ENCODE measurements at places on chromosomes 3 and 15.

DNA sequence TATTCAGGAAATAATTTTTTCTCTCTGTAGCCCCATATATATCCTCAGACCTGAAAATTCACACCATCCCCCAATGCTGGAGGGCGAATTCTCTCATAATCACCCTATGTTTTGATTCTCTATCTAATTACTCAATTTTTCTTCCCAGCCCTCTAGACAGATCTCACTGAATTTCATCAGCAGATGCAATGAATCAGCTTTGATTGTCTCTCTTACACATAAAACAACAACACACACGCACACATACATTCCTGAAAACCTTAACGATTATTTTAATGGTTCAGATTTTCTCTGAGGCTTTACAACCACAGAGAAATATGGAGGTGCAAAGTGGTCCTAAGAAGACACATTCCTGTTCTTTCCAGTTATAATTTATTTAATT is 11.1 kb downstream of the RBMS3 start:
- no peak for DNase-seq

DNA sequence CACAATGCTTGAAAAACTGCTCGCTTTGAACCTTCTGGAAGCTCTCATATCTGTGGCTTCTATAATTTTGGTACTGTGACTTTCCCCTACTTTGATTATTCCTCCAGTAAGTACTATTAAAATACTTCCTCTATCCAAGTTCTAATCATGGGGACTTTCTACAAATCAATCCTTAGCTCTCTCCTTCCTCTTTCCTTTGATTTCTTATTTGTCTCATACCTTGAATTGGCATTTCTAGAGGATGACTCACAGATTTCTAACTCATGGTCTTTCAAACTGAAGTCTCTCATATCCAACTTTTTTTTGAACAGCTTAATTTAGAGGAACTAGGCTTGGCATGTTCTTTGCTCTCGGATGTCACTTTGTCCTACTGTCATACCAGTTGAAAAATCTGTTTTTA is 241.8 kb downstream of the TBC1D5 start:
- no peak for DNase-seq

DNA sequence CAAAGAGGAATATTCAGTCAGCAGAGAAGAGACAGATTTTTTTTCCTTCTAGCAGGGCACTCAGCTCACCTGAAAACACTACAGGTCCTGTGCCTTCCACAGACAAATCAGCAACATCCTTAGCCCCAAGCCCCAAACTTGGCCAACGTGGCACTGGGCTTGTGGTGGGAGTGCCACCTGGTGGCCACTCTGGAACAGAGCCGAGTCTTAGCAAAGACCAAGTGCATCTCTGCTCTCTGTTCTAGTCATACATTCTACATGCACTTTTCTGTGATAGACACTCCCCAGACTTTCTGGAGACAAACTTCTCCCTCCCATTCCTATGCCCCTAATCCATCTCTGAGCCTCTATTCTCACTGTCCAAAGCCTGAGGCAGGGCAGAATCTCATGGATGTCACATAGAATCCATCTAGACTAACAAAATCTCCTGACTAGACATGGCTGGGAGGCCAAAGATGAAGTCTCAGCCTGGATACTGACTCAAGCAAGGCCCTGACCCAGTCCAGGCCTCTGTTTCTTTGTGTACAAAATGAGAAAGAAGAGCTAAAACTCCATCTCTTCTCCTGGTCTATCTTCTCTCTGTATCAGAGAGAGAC is 5.1 kb upstream of the SEMA7A start:
- DNase-seq, result peak; percentile 81

GRCh38 chr3:24521420-24522145 is 26.9 kb upstream of the THRB start:
- DNase-seq, result peak; percentile 63

DNA sequence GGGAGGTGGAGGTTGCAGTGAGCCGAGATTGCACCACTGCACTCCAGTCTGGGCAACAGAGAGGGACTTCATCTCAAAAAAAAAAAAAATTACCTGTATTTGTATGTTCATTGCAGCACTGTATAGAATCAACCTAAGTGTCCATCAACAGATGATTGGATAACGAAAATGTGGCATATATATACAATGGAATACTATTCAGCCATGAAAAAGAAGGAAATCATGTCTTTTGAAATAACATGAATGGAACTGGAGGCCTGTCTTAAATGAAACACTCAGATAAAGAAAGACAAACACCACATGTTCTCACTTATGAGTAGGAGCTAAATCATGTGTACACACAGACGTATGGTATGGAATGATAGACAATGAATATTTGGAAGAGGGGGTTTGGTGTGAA is 59.4 kb upstream of the MEF2A start:
- DNase-seq, result no peak

DNA sequence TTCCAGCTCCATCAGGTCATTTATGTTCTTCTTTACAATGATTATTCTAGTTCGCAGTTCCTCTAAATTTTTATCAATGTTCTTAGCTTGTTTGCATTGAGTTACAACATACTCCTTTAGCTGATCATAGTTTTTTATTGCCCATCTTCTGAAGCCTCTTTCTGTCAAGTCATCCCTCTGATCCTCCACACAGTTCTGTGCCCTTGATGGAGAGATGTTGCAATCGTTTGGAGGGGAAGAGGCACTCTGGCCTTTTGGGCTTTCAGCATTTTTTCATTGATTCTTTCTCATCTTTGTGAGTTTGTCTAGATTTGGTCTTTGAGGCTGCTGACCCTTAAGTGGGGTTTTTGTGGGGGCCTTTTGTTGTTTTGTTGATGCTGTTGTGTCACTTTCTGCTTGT is 234.6 kb upstream of the CBLB start:
- no peak for DNase-seq

GRCh38 chr3:147921051-147921450 is 511.9 kb downstream of the ZIC1 start:
- DNase-seq, result no peak

DNA sequence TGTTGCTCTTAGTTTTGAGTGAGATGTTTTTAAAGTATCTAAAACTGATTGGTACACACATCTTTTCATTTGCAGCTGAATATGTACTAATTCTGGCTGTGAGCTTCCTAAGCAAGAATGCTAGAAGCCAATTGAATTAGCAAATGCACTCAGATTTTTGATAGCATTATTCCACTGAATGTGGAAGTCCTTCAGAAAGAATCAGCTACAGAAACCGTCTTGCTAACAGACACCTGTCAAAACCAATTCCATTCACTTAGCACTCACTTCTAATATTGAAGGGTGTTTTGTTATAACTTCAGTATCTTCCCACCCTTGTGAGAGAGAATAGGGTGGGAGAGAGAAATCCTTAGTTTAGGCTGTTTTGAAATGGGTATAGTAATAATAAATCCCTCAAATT is 317.7 kb downstream of the IL5RA start:
- no peak for DNase-seq

DNA sequence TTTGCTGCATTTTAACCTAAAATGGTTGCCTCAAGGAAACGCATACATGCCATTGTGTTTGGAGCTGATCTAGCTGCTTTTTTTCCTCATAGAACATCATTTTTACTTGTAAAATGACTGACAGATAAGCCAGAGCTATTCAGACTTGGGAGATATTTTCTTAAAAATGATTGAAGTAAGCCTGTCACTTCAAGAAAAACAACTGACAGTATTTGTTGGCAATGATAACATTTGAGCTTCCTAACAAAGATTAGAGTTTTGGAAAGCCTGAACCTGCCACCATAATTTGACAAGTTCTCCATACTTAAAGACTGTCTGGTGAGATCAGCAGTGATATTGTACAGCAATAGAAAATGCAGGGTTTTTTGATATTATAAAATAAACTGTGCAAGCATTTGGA is 27.6 kb upstream of the MRPL3 start:
- no peak for DNase-seq

DNA sequence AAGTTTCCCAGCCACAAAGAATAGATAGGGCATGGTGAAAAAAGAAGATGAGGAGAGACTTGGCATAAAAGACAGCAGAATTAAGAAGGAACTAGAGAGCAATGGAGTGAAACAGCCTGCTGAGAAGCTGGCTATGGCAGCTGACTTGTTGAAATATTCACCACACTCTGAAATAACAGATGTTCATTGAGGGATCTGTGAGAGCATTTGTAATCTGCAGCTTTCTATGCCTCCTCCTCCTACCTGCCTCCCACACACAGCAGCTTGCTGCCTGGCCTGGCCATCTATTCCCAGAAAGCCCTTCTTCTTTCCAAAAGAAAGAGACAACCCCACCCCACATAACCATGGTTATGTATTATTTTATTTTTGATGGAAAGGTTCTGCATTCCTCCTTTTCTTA is 303.9 kb downstream of the GAP43 start:
- no peak for DNase-seq
